ENCODE measurements at places on chromosomes 16 and 17.

DNA sequence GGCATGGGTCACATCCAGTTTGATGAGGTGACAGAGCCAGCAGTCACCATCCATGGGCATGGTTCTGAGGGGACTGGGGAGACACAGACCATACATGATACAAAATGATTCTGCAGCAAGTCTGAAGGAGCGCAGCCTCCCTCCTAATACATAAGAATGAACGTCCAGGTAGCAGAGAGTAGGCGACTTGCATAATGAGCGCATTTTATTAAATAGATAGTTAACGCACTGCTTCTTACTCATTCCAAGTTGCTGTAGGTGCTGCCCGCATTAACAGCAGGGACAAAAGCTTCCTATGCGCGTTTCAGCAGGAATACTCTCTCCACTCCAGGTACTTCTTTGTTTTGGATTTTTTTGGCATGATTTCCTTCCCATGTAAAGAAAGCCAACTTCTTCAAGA, 73.8 kb downstream of the SLC5A11 start:
- DNase-seq: no peak

DNA sequence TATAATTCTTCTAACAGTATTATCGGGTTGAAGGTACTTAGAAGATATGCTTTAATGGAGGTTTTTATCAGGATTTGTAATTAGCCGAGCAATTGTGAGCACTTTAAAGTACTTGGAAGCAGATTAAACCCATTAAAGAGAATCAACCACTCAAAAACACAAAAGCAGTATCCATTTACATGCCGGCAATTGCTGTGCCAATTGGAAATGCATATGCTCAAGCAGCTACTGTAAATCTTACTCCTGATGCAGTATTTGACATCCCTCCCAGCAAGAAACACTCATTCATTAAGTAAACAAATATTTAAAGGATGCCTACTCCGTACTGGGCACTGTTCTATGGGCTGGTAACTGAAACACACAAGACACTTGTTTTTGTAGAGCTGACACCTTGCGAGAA, 11.4 kb upstream of the CCL1 start:
- DNase-seq: no peak

DNA sequence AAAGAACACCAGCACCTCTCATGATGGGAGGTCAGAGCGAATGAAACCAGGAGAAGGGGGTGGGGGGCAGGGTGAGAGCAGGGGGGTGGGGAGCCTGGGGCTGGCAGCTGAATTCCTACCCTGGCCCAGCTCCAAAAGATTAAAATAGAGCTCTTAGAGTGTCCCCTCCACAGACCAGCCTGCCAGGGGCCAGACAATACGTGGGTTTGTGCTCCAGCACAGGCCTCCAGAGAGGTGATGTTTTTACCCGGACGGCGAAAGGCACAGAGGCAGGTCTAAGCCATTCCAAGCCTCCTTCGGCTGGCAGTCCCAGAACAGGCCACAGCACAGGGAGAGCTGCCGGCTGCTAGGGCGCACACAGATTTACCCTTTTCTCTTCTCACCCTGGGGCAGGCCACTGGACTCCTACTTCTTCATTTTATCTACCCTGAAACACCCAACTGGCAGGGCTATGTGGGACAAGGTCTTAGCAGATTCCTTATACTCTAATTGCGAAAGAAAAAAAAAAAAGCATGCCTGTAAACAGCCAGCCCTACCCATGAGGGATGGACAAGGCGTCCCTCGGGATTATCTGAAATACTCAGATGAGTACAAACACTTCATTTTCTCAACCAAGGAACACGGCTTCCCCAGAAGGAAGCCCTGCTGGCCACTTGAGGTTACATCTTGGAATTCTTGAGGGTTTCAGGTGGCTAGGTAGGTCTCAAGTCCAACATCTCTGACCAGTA, 71.9 kb upstream of the NOG start:
- no peak for DNase-seq

DNA sequence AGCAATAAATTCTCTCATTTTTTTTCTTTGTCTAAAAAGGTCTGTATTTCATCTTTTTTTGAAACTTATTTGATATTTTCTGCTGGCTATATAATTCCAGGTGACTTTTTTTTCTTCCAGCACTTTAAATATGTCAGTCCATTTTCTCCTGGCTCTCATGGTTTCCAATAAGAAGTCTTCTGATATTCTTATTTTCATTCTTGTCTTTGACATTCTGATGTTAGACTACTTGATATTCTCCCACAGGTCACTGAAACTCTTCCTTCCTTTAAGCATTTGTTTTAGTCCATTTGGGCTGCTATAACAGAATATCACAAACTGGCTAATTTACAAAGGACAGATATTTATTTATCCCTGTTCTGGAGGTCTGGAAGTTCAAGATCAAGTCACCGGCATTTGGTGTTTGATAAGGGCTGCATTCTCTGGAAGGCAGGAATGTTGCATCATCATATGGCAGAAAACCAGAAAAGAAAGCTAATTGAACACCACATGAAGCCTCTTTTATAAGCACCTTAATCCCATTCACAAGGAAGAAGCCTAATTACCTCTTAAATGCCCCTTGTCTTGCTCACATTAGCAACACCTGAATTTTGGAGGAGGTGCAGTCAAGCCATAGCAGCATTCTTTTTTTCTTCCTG, 242.1 kb upstream of the TNRC6C start:
- no peak for DNase-seq

GRCh38 chr16:1647856-1648255, 30.2 kb upstream of the JPT2 start:
- peak; percentile 34 for DNase-seq

DNA sequence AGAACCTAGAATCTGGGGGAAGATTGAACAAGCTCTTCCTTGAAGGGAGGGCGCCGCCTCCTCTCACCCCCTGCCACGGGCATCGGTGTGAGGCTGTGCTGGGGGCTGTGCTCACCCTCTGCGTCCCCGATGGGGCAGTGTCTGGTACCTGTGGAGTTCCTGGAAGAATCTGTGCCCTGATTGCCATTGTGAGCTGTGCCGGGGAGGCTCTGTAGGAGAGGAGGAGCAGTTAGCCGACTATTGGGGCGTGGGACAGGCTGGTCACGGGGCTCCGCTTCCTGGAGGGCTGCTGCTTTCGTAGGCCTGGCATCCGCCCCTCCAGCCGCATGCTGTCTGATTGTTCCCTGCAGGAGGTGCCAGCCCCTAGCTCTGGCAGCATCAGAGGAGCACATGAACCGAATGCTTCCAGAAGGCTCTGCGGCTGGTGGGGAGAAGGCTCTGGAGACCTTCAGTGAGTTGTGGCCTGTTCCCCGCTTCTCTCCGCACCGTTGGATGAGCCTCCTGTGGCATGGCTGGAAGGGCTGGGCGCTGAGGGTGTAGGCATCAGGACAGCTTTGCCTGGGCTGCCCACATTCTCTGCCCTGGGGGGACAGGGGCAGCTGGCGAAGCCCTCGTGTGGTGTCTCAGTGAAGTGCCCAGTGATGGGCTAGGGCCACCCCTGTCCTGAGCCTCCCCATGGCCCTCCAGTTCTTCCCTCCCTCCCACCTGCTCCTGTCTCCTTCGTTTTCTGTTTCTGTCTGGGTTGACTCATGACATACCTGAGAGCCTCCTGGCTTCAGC, 86.9 kb downstream of the SEC14L1 start:
- DNase-seq: no peak

DNA sequence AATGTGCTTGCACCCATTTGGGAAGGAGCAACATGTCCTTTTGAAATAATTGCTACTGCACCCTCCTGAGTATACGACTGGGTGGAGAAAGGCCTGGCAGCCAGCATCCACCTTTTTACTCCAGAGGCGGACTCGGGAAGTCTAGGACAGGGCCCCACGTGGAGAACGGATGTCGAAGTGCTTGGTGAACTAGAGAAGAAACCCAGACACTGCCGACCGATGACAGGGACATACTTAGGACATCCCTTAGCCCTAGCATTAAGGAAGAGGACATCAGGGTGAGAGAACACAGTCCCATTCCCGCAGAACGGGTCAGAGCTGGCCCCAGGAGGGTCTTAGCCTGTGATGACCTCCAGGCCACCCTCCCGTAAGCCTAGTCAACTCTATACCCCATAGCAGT, 3.8 kb downstream of the YBX2 start:
- no peak for DNase-seq

DNA sequence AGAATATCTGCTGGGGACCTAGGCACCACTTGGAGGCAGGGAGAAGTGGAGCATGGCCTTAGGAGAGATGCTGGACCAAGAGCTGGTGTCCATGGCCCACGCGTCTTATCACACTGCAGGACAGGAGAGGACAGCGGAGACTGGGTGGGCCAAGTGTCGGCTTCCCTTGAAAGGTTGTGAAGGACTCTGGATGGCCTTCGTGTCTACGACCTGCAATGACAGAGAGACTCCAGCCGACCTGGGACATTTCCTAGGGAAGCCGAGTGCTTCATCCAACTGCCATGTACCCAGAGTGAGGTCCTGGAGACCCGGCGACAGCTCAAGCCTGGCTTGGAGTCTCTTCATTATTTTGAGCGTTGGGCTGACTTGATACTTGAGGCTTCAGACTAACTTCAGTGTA, 20.5 kb downstream of the C1QTNF1 start:
- DNase-seq: no peak

DNA sequence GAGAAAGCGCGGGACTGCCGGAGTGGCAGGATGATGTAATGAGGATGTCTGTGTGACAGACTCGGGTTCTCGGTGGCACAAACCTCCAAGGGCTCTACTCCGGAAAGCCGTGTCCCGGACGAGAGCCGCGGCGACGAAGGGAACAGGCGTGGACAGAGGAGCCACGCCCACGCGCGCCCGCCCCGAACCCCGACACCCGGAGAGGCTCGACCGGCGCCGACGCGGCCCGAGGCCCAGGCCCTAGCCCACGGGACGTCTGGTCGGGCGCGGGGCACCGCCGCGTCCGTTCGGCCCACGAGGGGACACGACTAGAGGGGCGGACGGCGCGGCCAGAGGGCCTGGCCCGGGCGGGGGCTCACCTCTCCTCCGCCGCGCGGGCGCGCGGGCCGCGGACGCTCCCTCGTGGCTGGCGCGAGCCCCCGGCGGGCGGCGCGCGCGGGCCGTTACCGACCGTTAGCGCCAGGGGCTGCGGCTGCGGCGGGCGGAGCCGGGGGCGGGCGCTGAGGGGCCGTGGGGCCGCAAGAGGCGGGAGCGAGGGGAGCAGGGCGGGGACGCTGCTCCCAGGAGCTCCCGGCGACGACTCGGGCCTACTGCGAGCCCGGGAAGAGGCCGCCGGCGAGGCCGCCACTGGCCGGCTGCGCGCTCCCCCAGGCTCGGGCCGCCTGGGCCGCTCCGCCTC, 2.1 kb upstream of the IRX5 start:
- no peak for DNase-seq

DNA sequence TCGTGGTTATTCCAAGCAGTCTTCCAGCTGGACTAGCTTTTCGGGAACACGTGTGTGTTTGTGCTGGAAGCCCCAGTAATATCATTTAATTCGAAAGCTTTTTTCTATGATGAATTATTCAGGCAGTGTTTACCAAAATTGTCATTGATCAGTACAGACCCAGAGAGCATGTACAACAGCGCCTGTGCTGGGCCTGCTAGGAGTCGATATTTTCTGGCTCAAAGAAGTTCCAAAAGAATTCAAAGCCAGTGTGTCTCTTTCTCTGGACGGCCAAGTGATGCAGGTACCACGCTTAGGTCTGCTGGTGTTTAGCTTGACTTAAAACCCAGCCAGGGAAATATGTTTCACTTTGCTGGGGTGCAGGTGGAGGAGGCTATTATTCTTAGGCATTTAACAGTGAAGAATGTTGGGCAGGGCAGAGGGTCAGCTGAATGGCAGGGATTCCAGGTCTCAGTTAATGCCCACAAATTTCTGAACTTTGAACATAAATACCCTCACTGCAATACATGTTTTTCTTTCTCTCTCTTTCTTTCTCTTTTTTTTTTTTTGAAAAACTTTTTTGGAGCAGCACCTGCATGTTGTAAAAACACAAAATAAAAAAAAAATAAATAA, 401.3 kb downstream of the WWOX start:
- DNase-seq: no peak

- no peak for DNase-seq
Observed at GRCh38 chr17:34313164-34313563, 6.1 kb upstream of the CCL8 start.

DNA sequence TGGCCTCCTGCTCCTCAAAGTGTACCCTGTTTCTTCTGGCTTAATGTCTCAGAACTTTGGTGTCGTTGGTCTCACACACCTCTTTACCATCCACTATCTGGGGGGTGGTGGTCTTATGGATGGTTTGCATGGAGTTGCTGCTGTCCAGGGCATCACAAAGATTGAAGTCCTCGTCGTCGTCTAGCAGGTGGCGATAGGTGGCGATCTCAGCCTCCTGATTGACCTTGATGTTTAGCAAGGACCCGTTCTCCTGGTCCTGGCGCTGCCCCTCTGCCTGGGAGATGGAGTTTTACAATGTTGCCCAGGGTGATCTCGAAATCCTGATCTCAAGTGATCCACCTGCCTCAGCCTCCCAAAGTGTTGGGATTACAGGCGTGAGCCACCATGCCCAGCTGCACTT, 31.1 kb upstream of the HELZ start:
- DNase-seq: no peak

GRCh38 chr16:30853758-30854157, 40.1 kb downstream of the BCL7C start:
- no peak for DNase-seq

- peak; percentile 55 for DNase-seq
Observed at GRCh38 chr17:37844158-37844976, 79.8 kb upstream of the TBC1D3K start.

DNA sequence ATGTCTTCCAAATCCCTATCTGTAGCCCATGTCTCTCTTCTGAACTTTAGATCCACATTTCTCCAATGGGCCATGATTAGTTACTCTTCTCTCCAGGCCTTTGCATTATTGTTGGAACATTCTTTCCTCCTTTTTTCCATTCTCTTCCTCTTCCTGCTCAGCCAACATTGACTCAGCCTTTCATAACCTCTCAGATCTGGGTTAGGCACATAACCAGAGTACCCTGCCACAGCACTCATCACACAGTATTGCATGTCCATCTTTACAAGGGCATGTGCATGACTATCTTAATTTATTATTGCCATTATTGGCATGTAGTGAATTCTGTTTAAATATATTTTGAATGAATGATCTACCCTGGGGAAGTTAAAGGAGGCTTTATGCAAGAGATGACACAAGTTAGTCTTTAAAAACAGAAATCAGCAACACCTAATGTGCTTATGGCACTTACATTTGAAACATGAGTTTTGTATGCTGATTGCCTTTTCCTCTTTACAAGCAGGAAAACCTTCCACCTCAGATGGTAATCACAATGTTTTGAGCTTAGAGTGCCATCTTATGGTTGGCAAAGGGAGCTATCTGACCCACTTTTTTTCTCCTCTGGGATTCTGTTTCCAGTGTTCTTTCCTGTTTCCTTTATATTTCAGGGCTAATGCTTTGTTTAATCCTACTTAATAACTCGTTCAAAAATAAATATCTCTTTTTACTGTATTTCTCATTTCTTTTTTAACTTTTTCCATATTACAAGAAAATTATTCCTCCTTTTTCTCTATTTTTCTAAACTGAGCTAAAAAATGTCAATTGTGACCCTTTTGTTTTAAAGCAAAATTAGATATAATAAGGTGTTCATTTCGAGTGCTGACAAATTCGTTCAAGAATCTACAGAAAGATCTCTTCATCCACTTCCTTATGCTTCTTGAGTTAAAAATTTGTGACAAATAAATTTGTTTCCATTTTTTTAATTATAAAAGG, 151.0 kb upstream of the RBL2 start:
- DNase-seq: no peak
